Activated naive CD8-positive, alpha-beta T cell treated with anti-CD3 and anti-CD28 coated beads for 36 hours (primary cell): ENCODE measurements at places on chromosomes 2 and 18. TPM values are rescaled to one million over a fixed set of nuclear protein-coding genes. Genes with fewer than 3 reads are reported as not detected.

DNA sequence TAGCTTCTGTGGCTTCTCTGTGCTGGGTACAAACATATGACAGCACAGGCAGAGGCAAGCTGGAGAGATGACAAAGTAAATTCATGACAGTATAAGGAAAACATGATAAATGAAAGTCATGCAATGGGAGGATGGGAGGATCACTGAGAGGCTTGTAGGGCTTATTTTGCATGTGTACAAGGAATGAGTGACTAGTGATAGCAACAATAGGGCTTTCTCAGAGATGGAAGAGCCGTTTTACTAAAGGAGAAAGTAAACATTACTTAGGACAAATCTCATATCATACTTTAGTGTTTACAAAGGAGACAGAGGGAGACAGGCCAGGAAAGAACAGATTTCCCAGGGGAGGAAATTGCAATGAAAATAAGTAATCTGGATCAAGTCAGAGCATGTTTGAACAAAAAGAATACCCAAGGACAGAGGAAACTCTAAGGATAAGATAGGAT is 82.5 kb upstream of the RBMS1 start:
- no peaks in the 10 kb centered on the region for H3K27me3 ChIP-seq
- H3K27ac ChIP-seq: no peak overlapping the region
- no peak overlapping the region for H3K4me3 ChIP-seq
- no peaks in the 10 kb centered on the region for H3K36me3 ChIP-seq
- no peaks in the 10 kb centered on the region for H3K4me1 ChIP-seq
- no peak for DNase-seq

DNA sequence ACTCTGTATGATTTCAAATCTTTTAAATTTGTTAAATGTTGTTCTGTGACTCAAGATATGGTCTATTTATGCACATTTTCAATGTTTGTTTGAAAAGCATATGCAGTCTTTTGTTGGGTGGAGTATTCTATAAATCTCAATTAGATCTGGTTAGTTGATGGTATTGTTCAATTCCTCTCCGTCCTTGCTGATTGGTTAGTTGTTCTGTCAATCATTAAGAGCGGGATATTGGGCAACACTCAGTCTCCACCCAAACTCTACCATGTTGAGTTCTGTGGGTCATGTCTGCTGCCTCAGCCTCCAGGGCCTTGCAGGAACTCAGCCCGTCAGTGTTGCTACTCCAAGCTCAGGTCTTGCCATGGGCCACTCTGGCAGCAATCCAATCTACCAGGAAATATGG is 118.9 kb downstream of the VWA3B start:
- no peaks in the 10 kb centered on the region for H3K36me3 ChIP-seq
- DNase-seq: no peak
- no peak overlapping the region for H3K4me3 ChIP-seq
- H3K27ac ChIP-seq: no peak overlapping the region

DNA sequence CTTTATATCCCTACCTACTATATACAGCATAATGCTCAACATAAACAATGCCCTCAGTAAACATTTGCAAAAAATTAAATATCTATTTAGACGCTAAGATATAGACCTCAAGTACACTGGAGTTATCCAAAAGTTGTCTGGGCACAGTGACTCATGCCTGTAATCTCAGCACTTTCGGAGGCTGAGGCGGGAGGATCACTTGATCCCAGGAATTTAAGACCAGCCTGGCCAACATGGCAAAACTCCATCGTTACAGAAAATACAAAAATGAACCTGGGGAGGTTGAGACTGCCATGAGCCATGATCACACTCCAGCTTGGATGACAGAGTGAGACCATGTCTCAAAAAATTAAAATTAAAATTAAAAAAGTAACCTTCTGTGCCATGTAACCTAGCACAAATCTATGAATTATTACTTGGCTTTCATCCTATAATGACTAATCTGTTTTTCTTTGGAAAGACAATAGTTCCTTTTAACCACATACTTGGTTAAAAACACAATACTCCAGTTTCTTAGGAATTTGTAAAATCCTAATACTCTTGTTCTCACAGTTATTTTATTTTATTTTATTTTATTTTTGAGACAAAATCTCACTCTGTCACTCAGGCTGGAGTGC is 6.7 kb upstream of the TNFAIP6 start:
- H3K4me1 ChIP-seq: no peaks in the 10 kb centered on the region
- H3K36me3 ChIP-seq: no peaks in the 10 kb centered on the region
- no peak overlapping the region for H3K4me3 ChIP-seq
- H3K27me3 ChIP-seq: no peaks in the 10 kb centered on the region
- H3K27ac ChIP-seq: no peak overlapping the region
- no peak for DNase-seq

The SDC1 gene
- total RNA-seq: 0.36 TPM
